ENCODE measurements at places on chromosomes 6 and 20.

- DNase-seq: no peak
These were observed 115.5 kb upstream of the MARCKS start for GRCh38 chr6:113741651-113742050.

DNA sequence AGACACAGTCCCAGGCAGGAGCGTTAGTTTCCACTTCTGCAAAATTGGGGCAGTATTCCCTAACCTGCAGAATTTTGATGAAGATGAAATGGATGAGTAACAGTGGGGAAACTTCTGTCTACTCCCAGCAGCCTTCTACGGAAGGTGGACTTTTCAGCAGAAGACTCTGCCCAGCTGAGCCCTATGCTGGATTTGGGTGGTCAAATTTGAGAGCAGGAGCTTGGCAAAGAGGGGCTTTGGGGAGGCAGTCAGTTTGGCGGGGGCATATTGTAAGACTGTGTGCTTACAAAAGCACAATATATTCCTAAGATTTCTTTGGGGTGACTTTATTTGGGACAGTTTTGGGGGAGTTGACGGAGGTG is 5.4 kb upstream of the SDCBP2 start:
- no peak for DNase-seq

DNA sequence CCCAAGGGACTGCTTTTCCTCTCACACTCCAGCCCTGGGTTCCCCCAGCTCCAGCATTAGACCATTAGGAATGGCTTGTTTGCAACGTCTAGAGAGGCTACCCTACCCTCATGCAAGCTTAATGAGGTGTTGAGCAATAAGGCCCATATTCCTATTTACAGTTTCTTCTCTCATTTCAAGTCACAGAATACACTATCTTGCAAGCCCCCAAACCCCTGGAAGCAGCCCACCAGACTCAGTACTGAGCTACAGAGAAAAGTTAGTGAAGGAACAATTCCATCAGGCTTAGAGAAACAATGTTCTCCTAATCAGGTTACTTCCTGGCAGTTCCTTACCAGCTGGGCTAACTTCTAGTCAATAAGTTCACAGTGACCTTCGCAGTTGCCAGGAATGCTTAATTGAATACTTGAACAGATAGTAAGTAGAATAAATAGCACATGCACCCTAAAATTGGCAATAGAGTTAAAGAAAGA is 606.5 kb upstream of the NOX3 start:
- no peak for DNase-seq

GRCh38 chr6:658244-658643 is 1.3 kb upstream of the HUS1B start:
- DNase-seq: no peak

DNA sequence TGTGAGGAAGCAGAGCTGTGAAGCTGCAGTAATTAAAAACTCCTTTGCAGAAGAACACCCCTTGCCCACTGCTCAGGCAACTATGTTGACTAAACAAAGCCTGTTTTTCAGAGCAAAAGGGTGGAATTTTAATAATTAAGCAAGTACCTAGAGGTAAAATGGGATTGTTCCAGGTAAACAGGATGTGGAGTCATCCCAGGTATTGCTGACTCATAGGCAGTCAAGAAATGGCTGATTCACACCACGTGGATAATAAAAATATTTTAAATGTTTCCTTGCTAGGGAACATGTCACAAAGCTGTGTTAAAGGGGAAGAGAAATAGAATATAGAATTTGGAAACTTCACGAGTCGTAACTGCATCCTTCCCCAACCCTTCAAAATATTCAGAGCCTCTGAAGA is 491.8 kb downstream of the BTBD3 start:
- no peak for DNase-seq

DNA sequence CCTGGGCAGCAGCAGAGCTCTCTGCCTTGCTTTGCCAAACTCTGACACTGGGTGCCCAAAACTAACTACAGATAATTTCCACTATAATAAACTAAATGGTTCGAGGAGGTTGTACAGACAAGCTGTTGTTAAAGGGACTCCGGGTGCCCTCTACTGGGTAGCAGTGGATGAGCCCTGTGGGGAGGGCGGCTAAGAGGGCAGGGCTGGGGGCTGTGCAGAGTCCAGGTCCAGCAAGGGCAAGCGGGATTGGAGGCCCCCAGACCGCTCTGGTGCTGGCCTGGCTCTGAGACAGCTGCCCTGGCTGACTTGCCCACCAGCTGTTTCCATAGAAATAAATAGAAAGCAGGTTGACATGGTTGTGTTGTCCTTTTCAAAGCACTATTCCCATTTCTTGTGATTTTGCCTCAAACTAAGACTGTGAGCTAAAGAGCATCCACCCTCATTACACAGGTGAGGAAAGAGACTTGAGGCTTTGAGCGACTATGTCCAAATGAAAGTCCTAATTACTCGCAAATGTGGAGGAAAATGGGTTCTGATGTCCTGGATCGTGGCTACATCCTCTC is 167.6 kb upstream of the CST7 start:
- no peak for DNase-seq

GRCh38 chr6:131754088-131754487 is 43.3 kb upstream of the CTAGE9 start:
- no peak for DNase-seq

DNA sequence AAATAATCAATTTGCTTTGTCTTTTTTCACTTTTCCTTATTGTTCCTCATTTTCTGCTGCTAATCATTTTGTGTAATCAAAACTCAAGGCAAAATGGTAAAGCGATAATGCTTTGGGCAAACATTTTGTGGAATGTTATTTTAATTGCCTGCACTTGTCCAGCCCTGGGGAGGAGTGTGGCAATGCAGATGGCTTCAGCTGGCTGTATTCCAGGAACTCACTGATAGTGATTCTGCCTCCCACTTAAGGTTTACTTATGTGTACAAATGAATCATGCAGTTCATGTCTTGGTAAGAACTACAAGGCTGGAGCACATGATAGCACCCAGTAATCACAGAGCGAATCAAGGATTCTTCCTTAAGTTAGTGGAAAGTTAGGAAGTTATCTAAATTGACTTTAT is 107.8 kb downstream of the COL19A1 start:
- DNase-seq: no peak

- no peak for DNase-seq
These were observed 213.7 kb downstream of the SYNE1 start for GRCh38 chr6:152423216-152424103.

- no peak for DNase-seq
These were observed 172.9 kb downstream of the FNDC1 start for GRCh38 chr6:159342146-159342545.

- no peak for DNase-seq
These were observed 10.3 kb downstream of the SLC22A3 start for GRCh38 chr6:160358225-160359119.
